ENCODE measurements at places on chromosomes 12 and 14.

DNA sequence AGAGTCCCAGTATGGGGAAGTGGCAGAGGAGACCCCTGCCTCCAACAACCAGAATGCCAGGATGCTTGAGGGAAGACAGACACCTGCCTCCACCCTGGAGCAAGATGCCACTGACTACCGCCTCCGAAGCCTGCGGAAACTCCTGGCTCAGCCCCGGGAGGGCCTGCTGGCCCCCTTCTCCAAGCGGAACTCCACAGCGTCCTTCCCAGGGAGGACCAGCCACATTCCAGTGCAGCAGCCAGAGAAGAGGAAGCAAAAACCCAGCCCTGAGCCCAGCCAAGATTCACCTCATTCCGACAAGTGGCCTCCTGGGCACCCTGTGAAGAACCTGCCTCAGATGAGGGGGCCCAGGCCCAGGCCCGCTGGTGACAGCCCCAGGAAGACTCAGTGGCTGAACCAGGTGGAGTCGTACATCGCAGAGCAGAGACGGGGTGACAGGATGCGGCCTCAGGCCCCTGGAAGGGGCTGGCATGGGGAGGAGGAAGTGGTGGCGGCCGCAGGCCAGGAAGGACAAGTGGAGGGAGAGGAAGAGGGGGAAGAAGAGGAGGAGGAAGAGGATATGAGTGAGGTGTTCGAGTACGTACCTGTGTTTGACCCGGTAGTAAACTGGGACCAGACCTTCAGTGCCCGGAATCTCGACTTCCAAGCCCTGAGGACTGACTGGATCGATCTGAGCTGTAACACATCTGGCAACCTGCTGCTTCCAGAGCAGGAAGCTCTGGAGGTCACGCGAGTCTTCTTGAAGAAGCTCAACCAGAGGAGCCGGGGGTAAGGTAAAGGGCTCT, 93.7 kb downstream of the B4GALNT3 start:
- DNase-seq = no peak

GRCh38 chr14:101200650-101201516, 297.4 kb upstream of the RTL1 start:
- no peak for DNase-seq

DNA sequence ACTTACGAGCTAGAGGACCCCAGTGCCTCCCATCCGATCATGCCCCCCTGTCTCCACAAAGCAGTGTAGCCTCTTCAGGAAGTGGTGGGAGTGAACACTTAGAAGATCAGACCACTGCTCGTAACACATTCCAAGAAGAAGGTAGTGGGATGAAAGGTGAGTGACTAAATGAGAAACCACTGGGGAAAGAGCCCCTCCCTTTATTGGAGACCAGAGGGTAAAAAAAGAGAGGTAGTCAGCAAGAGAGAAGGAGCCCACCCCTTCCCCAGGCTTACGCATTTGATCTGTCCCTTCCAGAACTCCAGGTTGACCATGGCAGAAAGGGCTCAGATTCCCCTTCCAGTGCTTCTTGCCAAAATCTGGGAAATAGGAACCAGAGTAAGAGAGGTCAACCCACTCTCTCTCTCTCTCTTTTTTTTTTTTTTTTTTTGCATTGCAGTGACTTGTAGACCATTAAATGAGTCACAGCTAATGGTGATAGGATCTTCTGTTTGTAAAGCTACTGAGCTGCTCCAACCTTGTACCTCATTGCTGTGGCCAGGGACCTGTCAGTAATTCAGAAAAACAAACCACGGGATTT, 165.4 kb downstream of the GCH1 start:
- peak; percentile 1 for DNase-seq

DNA sequence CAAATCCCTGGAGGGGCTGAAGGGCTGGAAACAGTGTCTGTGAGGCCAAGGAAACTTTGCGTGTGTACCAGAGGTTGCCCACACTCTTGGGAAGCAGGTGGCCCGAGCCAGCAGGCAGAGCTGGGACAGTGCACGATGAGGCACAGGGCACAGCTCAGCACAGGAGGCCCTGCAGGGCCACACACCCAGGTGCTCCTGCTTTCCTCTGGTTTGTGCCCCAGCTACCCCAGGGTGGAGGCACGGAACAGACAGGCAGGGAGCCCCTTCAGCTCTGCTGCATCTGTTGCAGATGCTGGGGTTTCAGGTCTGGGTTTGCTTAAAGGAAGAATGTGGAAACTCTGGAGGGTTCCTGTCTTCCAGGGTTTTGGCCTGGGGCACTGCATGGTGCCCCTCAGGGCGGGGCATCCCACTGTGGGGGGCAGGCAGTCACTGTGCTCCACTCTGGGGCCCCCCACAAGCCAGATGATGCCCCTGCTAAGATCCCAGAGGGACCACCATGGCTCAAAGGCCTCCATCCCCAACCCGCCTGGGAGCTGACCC, 8.6 kb downstream of the TMEM179 start:
- DNase-seq = no peak

DNA sequence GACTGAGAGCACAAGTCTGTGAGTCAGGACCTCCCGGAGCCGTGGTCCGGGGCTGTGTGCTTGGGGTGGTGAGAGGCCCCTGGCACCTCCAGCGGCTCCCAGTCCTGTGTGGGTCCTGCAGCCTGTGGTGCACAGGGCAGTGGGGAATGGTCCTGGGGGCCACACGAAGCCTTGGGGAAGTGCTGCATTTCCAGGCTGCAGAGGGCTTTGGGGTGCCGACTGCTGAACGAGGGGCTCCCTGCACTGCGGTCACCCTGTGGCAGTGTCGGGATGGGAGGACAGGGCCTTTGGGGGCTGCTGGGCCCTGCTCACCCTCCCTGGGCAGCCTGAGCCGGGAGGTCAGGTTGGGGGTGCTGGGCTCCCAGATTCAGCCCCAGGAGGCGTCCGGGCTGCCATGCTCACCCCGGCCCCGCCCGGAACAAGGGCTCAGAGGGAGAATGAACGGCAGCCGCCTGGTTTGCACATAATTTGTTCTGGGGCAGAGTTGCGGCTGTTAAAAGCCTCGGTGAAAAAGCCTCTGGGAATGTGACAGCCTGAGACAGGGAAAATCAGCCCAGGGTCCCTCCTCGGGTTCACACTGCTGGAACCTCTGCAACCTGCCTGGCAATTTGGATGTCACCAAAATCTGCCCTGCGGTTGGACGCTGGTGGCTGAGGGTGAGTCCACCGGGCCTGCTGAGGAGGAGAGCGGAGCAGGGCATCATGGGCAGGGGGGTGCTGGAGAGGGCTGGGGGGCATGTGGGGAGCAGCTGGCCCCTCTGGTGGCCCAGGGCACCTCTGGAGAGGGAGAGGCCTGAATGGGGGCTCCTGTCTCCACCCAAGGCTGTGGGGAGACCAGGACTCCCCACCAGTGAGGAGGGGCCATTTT, 109.2 kb downstream of the KIF26A start:
- no peak for DNase-seq

GRCh38 chr12:98274430-98275130, 240.8 kb upstream of the TMPO start:
- DNase-seq = no peak

GRCh38 chr12:50918584-50919316, 33.6 kb upstream of the HIGD1C start:
- DNase-seq = no peak

- DNase-seq = no peak
Observed at GRCh38 chr12:30191696-30192455, 408.1 kb upstream of the TMTC1 start.

DNA sequence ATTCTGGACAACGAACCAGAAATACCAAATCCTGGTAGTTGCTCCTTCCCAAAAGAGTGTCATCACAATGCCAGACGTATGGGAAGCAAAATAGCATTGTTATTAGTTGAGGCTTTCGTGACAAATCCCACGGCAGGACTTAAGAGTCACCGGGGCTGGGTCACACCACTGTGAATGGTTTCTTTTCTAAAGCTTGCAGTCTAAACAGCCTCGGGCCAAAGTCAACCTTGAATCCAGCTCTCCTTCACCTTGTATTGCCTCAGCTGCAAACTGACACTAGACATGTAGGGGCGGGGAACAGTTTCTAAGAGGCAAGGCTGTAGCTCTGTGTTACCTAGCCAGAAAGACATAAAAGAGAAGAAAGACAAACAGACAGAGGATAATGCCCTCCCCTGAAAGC, 734.8 kb downstream of the MED13L start:
- no peak for DNase-seq

DNA sequence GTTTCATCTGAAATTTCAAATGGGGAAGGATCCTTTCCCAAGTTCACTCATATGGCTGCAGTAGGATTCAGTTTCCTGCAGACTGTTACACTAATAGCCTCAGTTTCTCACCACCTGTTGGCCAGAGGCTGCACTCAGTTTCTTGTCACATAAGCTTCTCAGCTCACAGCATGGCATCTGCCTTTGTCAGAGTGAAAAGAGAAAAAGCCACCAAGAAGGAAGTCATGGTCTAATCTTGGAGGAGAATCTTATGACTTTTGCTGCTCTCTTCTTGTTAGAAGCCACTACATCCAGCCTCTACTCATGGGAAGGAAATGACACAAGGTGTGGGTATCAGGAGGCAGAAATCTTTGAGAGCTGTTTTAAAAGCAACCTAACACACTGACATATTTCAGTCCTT, 39.4 kb upstream of the BTG1 start:
- DNase-seq = no peak

DNA sequence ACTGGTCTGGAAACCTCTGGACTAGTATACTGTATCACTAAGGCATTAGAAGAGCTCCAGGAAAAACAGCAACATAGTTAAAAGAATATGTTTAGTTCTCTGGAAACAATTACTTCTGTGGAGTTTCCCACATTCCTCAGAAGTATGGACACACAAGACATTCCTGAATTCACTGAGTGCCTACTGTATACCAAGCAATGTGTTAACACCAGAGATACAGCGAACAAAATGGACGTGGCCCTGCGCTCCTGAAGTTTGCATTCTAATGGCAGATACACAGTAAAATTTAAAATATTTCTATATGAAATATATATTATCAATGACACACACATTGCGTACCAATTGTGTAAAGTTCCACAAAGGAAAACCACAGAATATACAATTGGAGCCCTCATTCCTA, 1.1 kb downstream of the ANGEL1 start:
- DNase-seq = no peak

DNA sequence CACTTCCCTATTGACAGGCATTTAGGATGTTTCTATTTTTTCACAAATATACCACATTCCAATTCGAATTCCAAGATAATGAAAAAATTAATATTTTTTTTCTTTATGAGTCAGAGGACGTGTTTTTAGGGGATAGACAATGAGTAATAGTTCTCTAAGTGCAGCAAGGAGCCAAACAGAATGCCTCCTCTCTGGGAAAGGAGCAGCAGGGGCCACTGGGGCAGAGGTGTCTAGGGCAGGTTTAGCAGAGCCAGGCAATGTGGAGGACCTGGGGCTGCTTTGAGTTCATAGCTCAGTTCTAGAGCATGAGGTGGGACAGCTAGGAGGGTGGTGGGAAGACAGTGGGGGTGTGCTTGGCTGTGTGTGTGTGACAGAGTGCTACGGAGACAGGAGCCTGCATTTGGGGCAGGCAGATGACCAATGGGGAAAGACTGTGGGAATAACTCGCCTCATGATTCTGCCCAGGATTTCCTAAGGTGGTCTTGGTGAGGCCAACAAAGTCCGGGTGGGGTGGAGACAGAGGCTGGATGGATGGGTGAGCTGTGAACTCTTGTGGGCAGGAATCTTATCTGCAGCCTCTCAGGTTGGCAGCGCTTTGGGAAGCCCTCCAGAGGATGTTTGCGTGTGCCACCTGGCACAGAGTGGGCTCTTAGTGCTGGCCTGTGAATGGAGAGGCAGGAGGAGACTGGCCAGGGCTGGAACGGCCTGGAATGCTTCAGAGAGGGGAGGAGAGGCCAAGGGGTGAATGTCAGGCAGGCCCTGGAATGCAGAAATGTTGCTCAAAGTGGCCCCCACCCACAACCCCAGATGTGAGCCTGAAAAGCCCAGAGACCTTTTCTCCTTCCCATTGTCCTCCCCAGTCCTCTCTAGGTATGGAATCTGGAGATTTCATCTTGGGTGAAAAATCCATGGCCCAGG, 2.4 kb upstream of the KRT7 start:
- DNase-seq = peak; percentile 68

GRCh38 chr12:53960187-53961024, 5.7 kb downstream of the HOXC12 start:
- no peak for DNase-seq

- no peak for DNase-seq
Observed at GRCh38 chr12:121090586-121091514, 41.8 kb upstream of the P2RX7 start.

DNA sequence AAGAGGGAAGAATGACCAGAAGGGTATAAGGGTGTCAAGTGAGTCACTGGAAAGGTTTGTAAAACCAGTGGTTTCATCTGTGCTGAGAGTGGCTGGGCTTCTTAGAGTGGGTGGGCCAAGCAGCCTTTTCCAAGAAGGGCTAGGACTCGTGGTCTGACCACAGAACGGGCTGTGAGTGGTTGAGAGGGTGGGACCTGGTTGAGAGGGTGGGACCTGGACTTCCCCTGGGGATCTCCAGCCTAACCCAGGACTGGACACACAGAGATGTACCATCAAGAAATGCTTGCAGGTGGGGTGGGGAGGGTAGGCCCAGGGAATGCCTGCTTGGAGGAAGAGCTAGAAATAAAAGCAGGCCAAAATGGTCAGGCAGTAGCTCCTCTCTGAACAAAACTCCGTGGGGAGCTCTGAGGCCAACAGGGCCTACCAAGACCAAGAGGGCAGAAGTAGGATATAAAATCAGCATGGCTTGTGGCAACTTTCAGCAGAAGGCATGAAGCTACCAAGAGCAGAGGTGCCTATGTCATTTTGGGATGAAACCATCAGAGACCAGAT, 140.5 kb downstream of the FOXN3 start:
- DNase-seq = no peak

DNA sequence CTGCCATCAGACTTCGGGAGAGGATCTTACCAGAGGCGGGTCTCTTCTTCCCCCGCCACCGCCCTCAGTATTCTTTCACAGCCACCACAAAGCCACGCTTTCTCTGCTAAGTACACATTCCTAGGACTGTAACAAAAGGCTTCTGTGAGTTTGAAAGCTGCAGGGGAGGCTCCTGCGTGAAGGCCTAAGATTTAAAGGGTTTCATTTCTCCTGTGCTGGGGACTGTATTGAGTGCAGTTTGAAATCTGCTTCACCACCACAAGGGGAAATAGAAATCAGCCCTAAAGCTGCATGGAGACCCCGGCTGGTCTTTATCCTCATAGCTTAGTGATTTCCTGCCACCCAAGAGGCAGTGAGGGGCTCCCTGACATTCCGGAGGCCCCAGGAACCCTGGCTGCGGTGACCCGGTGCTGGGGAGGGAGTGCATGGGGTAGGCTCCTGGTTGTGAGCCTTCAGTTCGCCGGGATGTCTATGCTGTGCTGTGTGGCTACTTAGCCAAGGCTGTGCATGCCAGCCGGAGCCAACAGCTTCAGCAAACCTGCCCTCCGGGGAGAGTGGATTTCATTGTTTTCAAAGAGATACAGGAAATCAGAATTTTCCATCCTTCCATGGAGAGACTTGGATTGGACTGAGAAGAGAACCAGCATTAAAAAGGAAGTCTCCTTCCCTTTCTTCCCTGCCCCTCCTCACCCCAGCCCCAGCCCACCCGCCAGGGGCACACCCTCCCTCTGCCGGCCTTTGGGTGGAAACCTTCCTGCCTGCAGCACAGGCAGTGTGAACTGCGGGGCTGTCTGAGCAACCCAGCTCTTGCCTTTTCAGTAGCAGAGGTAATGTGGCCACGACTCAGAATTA, 163.3 kb downstream of the ETV6 start:
- DNase-seq = peak; percentile 53
